ENCODE measurements at places on chromosomes 7 and 10.
A peak's percentile ranks its signal among the peaks of the same experiment; 100 is the strongest.

DNA sequence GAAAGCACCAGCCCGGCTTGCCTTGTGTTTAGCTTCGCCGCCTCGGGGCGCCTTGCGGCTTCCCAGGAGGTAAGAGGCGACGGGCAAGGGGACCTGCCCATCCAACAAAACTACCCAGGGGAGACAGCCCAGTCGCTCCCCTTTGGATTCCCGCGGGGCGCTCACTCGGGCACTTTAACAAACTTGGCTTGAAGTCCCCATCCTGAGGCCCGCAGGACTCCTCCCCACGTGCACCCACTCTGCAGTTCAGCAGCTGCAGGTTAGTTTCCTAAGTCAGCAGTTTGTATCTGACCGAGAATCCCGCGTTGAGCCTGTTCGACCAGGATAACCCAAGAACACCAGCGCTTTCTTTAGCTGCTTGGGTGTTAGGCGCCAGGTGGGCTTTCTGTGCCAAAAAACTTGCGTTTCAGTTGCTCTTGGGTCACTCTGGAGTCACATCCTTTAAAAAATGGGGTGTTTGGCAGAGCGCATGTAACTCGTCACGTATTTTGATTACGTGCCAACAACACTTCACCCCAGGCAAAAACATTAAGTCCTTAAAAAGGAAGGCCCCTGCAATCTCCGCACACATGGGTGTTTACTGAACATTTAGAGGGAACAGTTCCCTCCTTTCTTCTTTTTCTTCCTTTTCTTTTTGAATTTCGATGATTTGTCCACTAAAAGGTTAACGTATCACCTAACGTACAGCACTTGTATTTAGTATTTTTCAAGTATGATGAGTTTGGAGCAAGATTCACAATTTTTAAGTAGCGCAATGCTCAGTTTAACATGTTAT, 876 bp downstream of the DNAH11 start:
- DNase-seq = no peak

DNA sequence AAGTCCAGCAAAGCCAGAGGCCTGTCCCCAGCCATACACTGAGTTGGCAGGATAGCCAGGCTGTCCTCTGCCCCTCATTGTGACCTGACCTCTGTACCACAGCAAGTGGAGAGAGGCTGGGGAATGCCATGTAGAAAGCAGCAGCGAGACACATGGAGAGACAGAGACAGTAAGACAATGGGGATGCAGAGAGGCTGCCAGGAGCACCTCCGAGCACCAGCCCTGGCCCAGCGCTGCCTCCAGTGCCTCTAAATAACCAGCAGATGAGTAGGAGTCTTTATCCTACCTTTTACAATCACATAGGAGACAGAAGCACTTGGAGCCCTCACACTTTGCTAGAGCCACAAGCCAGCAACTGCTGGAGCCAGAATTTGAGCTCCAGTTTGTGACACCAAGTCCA, 8.1 kb downstream of the GDF2 start:
- DNase-seq = no peak

DNA sequence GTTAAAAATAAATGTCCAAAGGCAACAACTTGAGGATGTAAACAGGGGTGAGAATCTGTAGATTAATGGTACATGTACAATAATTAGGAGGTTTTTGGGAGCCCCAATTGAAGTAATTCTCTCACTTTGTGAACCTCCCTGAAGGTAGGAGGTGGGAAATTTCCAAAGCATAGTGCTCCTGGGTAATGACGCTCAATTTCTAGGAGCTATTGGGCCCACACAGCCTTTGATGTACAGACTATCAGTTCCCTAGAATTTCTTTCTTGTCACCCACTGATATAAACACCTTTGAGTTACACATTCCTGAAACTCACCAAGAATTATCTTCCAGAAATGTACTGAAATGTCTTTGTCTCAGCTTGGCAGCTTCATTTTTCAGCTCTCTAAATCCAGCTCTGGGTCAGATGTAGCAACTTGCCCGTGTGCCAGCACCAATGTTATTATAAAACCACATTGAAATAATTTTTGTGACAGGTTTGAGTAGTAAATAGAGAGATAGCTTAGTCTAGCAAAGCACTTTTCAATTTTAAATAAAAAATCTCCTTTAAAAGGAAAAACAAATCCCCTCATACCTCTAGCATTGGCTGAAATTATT, 36.6 kb upstream of the GALNT17 start:
- DNase-seq = no peak

DNA sequence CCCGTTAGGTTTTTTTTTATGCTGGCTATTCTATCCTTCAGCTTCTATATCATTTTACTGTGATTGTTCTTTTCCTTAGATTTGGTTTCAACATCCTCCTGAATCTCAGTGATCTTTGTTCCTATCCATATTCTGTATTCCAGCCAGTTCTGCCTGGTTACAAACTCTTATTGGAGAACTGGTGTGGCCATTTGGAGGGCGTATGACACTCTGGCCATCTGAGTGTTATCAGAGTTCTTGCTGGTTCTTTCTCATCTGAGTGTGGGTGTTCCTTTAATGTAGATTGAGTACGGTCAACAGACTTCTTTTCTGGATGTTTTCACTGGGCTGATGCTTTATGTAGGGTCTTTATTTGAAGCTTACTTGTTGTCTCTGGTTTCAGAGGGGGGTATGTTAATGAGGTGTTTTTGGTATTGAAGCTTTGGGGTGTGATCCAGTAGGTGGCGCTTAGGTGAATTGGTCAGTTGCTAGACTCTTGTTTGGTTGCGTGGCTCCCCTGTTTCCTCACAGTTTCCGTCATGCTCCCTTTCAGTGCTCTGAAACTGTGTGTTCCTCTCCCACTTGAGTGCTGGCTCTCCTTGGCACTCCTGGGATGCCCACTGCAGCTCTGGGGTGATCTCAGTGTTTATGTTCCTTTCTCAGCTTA, 80.7 kb downstream of the FANK1 start:
- no peak for DNase-seq

DNA sequence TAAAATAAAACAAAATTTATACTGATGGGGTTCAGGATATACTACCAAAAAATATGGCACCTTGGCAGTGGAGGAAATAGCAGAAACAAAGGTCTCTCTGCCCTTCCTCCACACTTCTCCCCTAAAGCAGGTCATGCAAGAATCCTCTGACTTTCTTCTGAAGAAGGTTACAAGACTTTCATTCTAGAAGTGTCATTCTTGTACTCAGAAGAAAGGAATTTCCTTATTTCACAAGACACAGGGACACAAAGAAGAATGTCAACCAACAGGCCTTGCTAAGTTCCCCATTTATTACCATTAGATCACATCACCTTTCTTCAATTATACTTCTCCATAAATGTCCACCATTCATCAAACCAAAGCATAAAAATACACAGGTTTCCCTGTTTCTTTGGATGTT, 470.2 kb downstream of the PAXIP1 start:
- DNase-seq = no peak

- DNase-seq = peak; percentile 94
These were observed 673.9 kb downstream of the PHTF2 start for GRCh38 chr7:78472519-78472918.

DNA sequence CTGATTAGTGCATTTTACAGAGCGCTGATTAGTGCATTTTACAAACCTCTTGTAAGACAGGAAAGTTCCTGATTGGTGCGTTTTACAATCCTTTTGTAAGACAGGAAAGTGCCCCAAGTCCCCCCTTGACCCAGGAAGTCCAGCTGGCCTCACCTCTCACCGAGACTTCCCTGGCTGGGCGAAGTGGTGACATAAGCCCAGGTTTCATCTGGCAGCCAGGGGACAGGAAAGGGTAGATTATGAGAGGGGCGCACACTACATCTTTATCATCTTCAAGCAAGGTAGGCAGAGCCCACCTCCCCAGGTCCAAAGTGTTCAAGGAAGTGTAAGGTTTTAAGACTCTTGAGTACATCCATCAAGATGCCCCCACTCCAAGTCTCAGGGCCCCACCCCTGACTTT, 5.5 kb upstream of the GDF10 start:
- no peak for DNase-seq

DNA sequence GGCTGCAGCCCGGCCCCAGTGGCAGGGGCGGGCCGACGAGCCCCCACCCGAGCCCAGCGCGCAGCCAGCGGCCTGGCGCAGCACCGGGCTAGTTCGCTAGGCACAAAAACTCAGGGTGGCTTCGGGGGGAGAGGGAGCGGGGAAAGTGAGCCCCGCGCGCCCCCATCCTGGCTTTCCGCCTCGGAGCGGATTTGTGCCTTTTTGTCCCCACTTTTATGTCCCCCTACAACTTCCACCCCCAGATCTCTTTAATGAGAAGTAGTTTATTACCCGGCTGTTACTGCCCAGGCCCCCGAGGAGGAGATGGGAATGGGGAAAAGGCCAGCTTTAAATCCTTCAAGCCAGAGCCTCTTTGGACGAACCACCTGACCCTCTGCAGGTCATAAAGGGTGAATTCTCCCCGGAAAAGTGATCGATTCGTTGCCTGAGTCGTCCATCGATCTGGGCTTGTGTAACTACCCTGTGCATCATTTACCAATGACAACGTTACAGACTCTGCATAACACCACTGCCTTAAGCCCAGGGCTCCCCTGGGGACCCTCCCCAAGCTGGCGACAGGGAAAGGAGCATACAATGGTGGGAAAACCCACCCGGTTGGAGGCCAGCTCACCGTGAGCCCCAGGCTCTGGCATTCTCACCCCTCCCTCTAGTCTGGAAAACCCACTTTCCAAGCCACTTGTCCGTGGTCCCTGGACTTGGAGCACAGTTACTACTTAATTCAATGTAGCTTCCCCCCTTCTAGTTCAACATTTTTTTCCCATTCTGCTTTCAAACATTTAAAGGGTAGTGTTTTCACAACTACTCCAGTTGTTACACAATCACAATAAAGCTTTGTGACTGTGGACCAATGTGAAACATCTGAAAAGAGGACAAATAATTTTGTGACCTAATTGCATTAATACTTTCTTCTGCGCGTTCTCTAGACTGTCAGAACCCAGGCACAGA, 748 bp upstream of the SH3PXD2A start:
- no peak for DNase-seq

DNA sequence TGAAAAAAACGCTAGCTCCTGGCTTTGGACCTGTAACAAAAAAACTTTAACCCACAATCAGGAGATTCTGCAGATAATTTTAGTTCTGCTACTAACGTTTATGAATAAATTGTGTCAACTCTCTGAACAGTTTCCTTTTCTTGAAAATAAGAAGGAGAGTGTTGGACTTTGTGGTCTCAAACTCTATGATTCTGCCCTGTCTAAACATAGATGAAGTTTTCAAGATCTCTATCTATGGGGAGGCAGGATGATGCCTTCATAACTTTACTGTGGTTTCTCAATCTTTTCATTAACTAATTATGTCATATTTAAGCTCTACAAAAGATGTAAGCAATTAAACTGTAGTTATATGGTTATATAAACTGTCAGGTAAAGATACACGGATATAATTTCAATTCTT, 162.0 kb downstream of the REEP3 start:
- DNase-seq = no peak

DNA sequence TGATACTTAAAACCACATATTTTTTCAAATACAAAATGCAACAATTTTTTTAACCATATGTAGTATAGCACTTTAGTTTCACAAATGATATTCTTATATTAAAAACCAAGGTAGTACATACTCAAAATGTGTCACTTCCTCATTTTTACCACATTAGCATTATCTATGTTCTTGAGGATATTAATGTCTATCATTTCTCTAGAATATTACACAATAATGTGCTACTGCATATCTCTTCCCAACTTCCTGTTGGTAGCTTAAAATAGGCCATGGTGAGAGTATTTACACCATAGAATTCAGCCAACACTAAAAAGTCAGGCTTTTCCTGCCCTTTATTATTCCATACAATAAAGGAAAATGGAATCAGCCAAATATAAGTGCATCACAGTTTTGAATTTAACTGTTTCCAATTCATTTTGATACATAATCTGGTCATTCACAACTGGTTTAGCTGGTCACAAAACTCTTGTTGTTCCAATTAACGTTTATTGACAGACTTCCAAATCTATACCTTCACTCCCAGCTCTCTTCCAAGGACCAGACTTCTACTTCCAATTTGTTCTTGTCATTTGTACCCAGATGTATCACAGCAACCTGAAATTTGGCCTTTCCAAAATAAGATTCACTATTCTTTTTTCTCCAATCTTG, 20.0 kb upstream of the LRRC17 start:
- DNase-seq = no peak

DNA sequence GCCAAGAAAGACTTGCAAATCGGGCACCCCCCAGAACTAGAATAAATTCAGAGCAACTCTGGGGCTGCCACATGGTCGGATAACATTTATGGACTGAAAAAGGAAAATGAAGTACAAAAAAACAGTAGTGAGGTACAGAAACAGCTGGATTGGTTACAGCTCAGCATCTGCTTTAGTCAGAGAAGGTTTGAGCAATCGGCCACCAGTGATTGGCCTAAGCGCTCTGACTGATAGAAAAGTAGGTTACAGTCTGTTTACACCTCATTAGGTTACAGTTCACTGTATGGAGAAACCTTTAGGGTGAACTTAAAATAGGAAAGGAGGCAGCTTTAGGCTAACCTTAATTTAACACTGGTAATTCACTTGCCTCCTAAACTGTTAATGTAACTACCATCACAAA, 102.0 kb upstream of the DKK1 start:
- DNase-seq = peak; percentile 8

GRCh38 chr7:154493594-154493993, 441.4 kb downstream of the DPP6 start:
- DNase-seq = no peak

GRCh38 chr7:77391230-77391629, 24.9 kb downstream of the GSAP start:
- no peak for DNase-seq

GRCh38 chr10:6151087-6151977, 51.4 kb upstream of the PFKFB3 start:
- peak; percentile 61 for DNase-seq

DNA sequence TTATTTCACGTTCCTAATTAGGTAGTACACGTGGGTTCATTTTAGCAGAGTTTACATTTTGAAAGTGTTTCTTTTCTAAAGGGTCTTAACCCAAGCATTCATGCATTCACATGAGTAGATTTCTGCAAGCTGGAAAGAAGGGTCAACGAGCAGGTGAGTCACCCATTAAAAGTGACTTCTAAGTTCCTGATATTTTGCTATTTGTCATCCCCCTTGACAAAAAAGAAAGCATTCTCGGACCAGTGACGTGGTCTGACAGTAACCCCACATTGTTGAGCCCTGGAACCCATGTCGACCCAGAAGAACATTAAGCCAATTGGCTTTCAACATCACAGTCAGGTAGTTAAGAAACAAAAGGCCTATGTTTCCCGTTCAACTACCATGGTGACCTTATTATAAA, 49.6 kb downstream of the ABCB5 start:
- no peak for DNase-seq

DNA sequence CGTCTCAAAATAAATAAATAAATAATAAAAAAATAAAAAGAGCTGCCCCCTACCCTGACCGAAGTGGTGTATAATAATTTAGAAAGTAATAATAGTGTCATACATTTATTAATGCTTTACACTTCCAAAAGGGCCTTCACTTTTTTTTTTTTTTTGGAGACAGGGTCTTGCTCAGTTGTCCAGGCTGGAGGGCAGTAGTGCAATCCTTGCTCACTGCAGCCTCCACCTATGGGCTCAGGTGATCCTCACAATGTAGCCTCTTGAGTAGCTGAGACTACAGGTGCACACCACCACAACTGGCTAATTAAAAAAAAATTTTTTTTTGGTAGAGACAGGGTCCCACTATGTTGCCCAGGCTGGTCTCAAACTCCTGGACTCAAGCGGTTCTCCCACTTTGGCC, 1.4 kb downstream of the FAM149B1 start:
- no peak for DNase-seq
